ENCODE measurements at places on chromosomes 7 and 10.

- DNase-seq, result no peak
These were observed 30.8 kb downstream of the KCNH2 start for GRCh38 chr7:150947241-150947745.

DNA sequence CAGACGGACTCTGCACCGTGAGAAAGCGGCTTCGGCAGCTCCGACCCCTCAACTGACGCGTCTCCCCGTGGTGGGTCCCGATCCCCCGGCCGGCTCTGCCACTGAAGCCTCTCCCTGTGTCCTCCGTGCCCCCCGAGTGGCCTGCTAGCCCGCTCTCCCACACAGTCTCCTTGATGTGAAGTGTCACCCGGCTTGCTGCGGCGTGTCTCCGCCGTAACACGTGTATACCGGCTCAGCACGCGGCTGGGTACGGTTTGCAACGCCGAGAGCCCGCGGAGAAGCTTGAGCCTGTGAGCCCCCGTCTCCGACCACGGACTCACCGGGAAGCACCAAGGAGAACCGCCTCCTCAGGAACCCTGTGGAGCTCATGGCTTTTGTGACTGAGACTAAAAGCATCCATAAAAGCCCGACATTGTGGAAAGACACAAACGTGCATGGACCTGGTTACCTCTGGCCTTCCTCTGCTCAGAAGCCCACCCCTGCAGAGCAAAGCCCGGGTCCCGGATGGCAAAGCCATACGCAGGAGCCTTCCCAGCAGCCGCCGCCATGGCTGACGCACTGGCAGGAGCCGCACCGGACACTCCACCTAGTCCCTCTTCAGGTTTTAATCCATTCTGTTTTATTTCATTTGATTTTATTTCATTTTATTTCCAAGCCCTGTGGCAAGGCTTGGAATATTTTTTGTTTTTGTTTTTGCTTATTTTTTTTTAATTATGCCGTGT lies 17.0 kb downstream of the PTPRN2 start:
- no peak for DNase-seq

DNA sequence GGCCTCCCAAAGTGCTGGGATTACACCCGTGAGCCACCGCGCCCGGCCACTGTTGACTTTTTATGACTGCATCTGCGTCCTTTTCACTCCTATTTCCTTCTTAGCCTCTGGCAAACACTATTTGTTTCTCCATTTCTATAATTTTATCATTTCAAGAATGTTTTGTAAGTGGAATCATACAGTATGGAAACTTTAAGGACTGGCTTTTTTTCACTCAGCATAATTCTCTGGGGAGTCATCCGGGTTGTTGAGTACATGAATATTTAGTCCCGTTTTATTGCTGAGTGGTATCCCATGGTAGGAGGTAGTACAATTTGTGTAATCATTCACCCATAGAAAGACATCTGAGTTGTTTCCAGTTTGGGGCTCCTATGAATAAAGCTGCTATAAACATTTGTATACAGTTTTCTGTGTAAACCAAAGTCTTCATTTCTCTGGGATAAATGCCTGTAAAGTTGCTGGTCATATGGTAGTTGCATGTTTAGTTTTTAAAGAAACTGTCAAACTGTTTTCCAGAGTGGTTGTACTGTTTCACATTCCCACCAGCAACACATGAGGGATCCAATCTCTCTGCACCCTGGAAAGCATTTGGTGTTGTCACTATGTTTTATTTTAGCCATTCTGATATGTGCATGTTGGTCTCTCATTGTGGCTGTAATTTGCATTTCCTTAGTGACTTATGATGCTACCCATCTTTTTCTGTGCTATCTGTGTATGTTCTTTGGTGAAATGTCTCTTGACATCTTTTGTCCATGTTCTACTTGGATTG lies 139.6 kb upstream of the EEPD1 start:
- DNase-seq, result no peak

DNA sequence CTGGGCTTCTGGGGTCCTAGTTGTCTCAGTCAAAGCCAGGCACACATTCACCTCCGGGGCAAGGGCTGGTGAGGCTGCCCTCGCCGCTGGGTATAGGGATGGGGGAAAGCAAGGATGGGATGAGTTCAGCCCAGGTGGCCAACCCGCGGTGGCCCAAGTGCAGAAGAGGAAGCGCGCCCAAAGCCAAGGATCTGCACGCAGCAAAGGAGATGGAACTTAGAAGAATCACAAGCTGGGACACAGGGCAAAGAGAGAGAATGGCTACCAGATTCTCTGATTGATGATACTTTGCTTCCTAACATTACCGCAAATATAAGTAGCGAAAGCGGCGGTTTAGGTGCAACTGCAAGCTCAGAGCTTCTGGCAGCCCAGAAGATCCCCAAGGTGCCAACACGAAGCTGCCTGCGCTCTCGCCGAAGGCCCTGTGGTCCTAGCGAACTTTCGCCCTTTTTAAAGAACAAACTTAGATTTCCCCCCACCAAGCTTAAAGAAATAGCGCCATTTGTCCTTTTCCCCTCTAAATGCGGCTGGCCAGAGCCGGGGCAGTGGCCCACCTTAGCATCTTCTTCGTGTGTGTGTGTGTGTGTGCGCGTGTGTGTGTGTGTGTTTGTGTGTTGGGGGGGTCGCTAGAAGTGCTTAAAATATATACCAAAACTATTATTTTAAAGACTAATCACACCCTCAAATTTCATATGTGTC lies 927 bp upstream of the MKX start:
- DNase-seq, result no peak

GRCh38 chr7:135666846-135667245 lies 4.5 kb downstream of the STMP1 start:
- DNase-seq, result no peak

- no peak for DNase-seq
These were observed 108.6 kb upstream of the ARID5B start for GRCh38 chr10:61792921-61793320.

- DNase-seq, result no peak
These were observed 221.5 kb downstream of the TNS3 start for GRCh38 chr7:47360301-47360900.

GRCh38 chr10:69425511-69426298 lies 9.0 kb upstream of the TACR2 start:
- DNase-seq, result no peak

DNA sequence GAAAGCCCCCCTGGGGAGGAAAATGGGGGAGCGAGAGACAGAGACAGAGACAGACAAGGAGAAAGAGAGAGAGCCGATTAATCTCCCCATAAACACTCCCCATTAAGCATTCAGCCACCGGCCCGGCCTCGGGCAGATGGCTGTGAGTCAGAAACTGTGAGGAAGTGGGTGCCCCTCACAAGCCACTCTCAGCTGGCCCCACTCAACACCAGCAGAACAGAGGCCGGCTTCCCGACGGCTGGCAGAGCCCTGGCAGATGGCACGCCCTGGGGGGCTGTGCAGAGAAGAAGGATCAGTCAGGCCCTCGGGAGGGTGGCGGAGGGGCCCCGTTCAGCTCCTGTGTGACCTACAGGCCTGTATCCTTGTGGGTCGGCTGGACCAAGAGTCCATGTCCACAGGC lies 41.2 kb downstream of the CAMK2B start:
- peak; percentile 92 for DNase-seq

DNA sequence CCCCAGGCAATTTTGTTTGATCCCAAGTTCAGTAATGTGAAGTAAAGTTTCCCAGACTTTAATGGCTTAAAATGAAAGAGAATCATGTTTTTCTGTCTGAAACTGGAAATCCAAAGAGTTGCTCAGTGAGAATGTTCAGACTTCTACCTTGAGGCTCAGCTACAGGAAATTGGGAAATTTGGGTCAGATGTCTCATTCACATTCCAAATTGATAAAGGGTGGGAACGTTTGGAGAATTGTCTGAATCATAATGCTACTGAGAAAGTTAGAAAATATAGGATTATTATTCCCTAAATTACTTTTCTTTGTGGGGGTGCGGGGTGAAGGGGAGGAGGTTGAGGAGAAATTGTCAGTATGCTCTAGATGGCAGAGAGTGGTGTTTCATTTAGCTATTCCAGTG lies 773.9 kb downstream of the LRMDA start:
- DNase-seq, result no peak

DNA sequence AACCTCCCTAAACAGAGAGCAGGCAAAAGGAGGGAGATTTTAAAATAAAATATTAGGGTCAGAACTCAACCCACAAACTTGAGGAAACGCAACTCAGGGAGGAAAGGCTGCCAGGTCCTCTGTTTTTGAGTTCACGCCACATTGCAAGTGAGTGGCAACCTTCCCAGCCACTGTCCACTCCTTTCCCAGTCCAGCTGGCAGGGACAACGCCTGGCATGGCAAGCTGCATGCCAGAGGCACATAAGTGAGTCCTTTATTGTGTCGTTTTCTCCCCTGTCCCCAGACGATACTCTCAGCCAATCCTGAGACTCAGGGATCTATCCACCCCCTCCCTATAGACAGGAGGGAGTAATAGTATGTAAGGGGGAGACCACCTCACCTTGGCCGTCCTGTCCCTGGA lies 22.4 kb downstream of the FBXW4 start:
- no peak for DNase-seq

GRCh38 chr7:151503902-151504714 lies 15.6 kb downstream of the RHEB start:
- DNase-seq, result no peak

DNA sequence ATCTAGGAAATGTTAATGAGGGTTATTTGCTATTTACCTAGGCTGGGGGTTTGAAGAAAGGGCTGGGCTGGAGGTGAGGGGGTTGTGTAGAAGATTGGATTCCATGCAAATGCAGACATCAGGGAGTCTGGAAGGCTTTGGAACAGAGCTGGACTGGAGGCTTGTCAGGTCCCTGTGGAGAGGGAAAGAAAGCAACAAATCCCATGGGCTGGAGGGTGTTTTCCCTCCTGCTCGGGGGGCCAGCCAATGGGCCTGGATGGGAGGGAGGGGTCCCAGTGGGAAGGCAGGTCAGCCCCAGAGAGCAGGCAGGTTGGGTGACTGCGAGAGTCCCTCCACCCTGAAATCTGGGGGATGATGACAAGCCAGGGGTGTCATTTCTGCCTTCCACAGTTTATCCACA lies 431.8 kb downstream of the RPS24 start:
- DNase-seq, result no peak

DNA sequence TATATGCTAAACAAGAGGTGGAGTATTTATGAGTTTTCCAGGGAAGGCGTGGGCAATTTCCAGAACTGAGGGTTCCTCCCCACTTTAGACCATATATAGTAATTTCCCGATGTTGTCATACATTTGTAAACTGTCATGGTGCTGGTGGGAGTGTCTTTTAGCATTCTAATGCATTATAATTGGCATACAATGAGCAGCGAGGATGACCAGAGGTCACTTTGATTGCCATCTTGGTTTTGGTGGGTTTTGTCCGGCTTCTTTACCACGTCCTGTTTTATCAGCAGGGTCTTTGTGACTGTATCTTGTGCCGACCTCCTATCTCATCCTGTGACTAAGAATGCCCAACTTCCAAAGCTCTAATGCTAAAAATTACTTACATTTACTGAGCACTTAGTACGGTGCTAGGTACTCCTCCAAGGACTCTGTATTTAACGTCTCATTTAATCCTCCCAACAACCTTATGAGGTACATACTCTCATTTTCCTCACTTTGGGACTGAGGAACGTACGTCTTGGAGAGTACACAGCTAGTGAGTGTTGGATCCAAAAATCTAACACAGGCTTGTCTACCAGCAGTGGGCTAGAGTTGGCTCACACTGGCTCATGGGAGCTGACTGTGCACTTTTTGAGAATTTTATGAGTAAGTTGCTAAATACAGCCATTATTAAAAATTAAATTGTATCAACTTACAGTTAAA lies 144.8 kb upstream of the NEBL start:
- no peak for DNase-seq

DNA sequence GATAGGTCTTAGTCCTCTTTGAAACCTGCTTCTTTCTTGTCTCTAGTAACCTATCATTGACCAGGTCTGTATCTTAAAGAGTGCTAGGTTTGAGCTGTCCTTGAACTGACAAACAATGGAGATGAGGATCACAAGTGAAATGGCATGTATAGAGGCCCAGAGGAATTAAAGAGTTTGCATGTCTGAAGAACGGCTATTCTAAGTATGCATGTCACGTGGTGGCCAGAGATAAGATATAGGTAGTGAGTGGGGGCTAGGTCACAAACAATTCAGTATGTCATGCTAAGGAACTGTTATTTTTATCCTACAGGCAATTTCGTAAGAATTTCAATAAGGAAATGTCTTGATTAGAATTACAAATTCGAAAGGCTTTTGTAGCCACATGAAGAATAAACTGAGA lies 95.3 kb downstream of the SUGCT start:
- DNase-seq, result no peak

- no peak for DNase-seq
These were observed 59.3 kb downstream of the FAM13C start for GRCh38 chr10:59303018-59303417.

GRCh38 chr7:83204715-83205114 lies 42.0 kb upstream of the PCLO start:
- DNase-seq, result no peak

GRCh38 chr7:1933066-1933750 lies 263.1 kb downstream of the ELFN1 start:
- peak; percentile 25 for DNase-seq

GRCh38 chr7:121873289-121874194 lies 581 bp downstream of the PTPRZ1 start:
- peak; percentile 36 for DNase-seq

- no peak for DNase-seq
These were observed 8.5 kb upstream of the NRCAM start for GRCh38 chr7:108464743-108465142.

DNA sequence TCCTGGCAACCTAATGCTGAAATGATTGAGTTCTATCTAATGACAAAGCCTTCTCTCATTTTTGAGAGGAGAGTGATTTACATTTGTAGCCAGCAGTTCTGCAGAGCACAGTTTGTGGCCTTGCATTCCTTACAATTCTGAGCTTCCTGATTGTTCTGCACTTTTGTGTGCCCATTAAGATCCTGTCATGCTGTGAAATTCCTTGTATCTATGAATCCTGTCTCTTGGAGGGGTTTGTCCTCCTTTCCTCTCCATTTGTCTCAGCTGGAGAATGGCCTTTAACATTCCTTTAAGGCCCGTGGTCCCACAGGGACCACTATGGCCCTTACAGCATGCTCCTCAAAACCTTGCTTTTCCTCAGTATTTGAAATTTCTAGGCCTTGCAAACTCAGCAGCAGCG lies 10.4 kb downstream of the KLHL7 start:
- DNase-seq, result no peak

- no peak for DNase-seq
These were observed 20.6 kb downstream of the HYAL4 start for GRCh38 chr7:123865517-123866117.

- DNase-seq, result peak; percentile 79
These were observed 5.6 kb downstream of the GPR15LG start for GRCh38 chr10:84179059-84179710.

- DNase-seq, result no peak
These were observed 33.4 kb downstream of the ELFN1 start for GRCh38 chr7:1703441-1703840.

GRCh38 chr10:46198516-46198915 lies 88.3 kb upstream of the ANTXRL start:
- no peak for DNase-seq

All from NCI-H524 (cell line).